ENCODE measurements at places on chromosomes 7 and 10.

DNA sequence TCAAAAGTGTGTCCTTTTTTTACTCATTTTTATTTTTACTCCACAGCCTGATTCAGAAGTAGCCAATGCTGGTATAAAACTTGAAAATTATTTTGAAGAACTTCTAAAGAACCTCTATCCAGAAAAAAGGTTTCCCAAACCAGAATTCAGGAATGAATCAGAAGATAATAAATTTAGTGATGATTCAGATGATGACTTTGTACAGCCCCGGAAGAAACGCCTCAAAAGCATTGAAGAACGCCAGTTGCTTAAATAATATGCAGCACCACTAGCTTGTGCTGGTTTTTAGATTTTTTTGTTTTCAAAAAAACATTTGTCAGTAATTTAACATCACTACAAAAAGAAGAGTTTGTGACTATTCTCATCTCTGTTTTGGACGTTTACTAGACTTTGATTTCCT is 116.5 kb downstream of the SVOPL start:
- DNase-seq = no peak

- DNase-seq = no peak
Observed at GRCh38 chr7:124762611-124763143, 2.9 kb downstream of the GPR37 start.

DNA sequence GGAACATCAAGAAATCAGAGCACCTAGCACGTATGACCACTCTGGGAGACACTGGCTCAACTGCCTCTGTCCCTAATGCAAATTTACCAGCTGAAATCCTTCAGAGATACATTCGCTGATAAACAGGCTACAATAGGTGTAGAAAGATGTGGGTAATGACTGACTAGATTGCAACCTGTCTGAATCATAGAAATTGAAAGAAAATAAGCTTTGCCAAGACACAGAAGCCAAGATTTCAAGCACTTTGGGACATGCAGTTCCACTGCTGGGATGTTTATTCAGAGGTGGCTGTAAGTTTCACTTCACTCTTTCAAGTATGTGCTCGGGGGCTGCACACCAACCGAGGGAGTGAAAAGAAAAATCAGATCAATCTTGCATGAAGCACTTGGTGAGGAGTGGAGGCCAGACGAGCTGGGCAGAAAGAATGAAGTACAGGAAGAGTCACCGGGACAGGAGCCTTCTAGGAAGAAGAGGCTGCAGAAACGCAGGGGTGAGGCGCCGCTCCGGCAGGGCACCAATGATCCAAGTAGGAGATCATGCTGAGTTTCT is 276.7 kb downstream of the PARD3 start:
- DNase-seq = no peak

GRCh38 chr10:112950714-112951358 is 789 bp downstream of the TCF7L2 start:
- peak; percentile 7 for DNase-seq

DNA sequence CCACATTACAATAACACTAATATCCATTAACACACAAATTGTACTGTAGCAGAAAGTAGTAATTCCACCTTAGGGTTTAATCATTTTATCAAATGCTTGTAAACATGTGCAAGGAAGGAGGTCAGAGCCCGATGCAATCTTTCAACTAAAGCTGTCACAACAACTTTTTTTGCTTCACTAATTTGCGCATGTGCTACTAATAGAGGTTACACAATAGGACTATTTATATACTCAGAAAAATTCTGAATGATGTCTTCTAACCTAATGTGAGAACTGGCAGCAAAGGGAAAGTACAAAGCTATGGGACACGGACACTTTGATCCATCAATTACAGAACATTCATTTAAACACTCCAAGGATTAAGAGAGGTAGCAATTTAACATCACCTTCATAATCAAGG is 244.4 kb downstream of the CHCHD3 start:
- DNase-seq = no peak

DNA sequence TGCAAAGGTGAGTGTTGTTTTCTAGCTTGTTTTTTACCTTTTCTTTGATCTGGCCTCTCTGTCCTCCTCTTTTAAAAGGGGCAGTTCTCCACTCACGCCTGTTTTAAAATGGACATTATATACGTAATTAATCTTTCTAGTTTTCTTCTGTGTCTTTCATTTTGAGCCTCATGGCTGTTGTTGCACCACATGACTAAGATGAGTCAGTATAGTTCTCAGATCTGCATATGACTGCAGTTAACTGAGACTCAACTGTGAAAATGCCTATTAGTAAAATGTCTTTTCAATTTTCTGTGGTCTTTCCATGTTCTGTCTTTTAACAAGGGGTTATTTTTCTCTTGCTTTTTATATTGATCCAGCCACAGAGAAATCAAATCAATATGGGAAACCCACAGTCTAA is 296.1 kb downstream of the CDK14 start:
- no peak for DNase-seq

DNA sequence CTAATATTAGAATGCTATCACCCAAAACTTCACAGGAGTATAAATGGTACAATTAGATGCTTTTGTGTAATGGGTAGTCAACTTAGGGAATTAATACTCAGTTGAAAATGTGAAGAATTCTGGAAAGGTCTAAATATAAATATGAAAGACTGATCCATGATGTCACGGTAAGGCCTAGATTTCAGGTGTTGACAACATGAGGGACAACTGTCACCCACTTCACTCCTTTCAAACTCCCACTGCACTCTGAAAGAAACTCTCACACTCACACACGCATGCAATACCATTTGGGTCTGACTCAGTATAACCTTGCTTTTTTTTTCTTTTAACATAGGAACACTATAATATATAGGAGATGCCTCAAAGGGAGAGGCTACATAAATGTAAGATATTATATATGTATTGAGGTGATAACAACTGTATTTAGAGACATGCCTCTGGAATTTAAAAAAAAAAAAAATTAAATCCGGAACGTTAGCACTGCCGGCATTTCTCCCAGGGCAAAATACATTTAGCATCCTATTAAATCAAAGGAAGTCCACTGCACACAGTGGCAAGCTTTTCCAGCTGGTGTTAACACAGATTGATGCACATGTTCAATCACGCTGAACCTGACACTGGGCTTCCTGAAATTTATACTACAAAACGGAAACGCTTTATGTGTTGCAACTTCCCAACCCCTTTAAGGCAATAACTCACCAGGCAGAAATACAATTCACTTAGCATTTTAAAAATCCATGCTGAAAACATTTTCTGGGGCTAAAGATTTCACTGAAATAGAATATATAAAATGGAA is 74.9 kb downstream of the RSU1 start:
- DNase-seq = no peak

GRCh38 chr10:129134371-129134770 is 332.7 kb upstream of the MGMT start:
- DNase-seq = no peak

GRCh38 chr7:11485636-11486035 is 346.4 kb downstream of the THSD7A start:
- no peak for DNase-seq

Data from CD4-positive, alpha-beta T cell treated with Interleukin-2 at 100 ng/mL for 4 hours (primary cell).